T-cell (primary cell): ENCODE measurements at places on chromosomes 2 and 18. TPM values are rescaled to one million over a fixed set of nuclear protein-coding genes. Genes with fewer than 3 reads are reported as not detected.

Gene LYPD6B
- total RNA-seq, result not detected

DNA sequence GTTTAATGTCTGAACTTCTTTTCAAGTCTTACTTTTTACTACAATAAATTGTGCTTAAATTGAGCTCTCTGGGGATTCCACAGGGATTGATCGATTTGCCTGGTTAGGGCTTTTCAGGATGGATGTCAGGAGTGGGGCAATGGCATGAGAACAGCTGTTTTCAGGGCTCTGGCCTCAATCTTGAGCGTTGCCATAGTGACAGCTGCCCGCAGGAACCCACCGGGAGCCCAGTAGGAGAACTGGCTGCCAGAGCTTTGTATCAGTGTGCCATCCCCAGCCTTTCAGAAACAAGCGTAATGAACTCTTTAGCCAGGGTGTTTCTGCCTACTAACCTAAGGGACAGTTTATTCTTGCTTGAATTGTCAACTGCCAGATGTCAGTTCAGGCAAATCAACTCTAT lies 93.5 kb downstream of the GALNT3 start:
- no peak overlapping the region for H3K27ac ChIP-seq
- H3K4me3 ChIP-seq, result no peak overlapping the region
- no peaks in the 10 kb centered on the region for H3K27me3 ChIP-seq
- no peak for DNase-seq

Gene SCYGR4
- total RNA-seq, result not detected

Gene CD28
- total RNA-seq, result 154 TPM

DNA sequence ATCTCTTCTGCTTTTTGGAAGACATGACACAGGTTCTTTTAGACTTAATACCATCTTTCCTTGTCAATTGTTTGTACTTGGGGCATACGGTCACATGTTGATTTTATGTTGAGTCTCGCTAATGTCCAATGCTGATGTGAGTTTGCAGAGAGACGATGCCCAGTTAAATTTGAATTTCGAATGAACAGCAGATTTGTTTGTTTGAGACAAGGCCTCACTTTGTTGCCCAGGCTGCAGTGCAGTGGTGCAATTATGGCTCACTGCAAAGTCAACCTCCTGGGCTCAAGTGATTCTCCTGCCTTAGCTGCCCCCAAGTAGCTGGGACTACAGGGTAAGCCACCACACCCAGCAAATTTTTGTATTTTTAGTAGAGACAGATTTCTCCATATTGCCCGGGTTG lies 473.5 kb downstream of the RIT2 start:
- no peak overlapping the region for H3K4me3 ChIP-seq
- no peak overlapping the region for H3K27ac ChIP-seq
- no peaks in the 10 kb centered on the region for H3K4me1 ChIP-seq
- DNase-seq, result no peak

- H3K4me1 ChIP-seq, result no peaks in the 10 kb centered on the region
- no peak overlapping the region for H3K4me3 ChIP-seq
- H3K27ac ChIP-seq, result no peak overlapping the region
Measured at GRCh38 chr2:49619804-49620203, 465.5 kb upstream of the FSHR start.

DNA sequence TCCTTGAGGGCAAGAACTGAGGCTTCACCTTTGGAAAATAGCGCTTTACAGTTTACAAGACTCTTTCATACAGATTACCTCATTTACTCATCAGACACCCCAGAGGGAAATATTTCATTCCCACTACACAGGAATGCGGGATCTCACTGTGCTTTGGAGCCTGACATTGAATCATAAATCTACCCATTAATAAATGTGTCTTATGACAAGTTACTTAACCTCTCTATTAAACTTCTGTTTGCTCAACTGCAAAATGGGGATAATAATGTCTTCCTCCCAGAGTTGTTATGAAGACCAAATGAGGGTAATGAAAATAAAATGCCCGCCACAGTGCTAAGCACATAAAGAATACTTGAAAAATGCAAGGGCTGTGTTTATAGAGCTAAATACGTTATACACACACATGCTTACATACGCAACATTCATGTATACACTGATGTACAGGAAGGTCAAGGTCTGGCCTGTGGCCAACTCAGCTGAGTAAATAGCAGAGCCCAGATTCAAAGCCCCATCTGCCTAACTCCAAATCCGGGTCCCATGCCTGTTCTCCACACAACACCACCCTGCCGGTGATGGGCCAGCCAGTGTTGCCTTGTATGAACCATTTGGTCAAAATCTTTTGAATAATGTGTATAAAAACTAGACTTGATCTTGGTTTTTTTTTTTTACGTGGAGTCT lies 77.8 kb upstream of the STPG4 start:
- H3K27me3 ChIP-seq, result no peaks in the 10 kb centered on the region
- H3K36me3 ChIP-seq, result no peaks in the 10 kb centered on the region
- no peak overlapping the region for H3K27ac ChIP-seq
- no peak overlapping the region for H3K4me3 ChIP-seq
- H3K4me1 ChIP-seq, result no peaks in the 10 kb centered on the region
- no peak for DNase-seq

DNA sequence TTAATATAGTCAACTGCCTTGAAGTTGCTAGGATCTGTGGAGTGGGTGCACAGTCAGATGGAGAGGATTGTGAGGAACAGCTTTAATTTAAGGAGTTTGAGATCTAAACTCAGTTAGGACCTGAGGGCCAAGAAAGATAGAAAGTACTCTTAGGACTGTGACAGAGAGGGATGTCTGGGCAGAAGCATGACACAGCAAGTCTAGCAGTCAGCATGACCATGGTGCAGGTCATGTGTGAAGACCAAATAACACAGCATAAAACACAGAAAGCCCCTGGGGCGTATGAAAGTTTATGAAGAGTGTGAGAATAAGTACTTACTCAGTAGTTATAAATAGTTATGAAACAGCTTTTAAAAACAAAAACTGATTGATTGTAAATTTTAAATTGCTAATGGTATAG lies 107.2 kb downstream of the GALNT1 start:
- H3K27me3 ChIP-seq, result no peaks in the 10 kb centered on the region
- H3K4me3 ChIP-seq, result no peak overlapping the region
- no peaks in the 10 kb centered on the region for H3K4me1 ChIP-seq
- no peak for DNase-seq
- no peak overlapping the region for H3K27ac ChIP-seq

DNA sequence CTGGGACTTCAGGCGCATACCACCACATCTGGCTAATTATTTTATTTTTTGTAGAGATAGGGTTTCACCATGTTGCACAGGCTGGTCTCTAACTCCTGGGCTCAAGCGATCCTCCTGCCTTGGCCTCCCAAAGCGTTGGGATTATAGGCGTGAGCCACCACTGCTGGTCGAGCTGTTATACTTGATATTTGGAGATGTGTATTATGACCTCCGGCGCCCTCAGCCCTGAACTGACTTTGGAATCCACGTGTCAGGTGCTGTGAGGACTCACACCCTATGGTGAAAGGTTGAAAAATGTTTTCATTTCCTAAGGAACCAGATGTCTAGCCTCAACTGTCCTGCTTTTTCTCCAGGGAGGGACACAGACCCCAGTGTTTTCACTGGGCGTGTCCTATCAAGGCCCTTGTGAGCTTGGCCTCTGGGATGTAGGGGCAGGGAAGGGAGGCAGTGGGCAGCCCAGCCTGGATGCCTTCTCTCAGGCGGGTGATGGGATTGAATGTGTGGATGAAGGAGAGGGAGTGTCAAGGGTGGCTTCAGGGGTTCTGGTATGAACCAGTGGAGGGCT lies 56.4 kb upstream of the HAAO start:
- H3K4me1 ChIP-seq, result no peaks in the 10 kb centered on the region
- no peak overlapping the region for H3K27ac ChIP-seq
- H3K27me3 ChIP-seq, result peaks cover 3% of the 10 kb centered on the region
- no peak for DNase-seq
- no peaks in the 10 kb centered on the region for H3K36me3 ChIP-seq
- no peak overlapping the region for H3K4me3 ChIP-seq
